ENCODE measurements at places on chromosomes 5 and 9. TPM values are rescaled to one million over a fixed set of nuclear protein-coding genes. Genes with fewer than 3 reads are reported as not detected.
A peak's percentile ranks its signal among the peaks of the same experiment; 100 is the strongest.

DNA sequence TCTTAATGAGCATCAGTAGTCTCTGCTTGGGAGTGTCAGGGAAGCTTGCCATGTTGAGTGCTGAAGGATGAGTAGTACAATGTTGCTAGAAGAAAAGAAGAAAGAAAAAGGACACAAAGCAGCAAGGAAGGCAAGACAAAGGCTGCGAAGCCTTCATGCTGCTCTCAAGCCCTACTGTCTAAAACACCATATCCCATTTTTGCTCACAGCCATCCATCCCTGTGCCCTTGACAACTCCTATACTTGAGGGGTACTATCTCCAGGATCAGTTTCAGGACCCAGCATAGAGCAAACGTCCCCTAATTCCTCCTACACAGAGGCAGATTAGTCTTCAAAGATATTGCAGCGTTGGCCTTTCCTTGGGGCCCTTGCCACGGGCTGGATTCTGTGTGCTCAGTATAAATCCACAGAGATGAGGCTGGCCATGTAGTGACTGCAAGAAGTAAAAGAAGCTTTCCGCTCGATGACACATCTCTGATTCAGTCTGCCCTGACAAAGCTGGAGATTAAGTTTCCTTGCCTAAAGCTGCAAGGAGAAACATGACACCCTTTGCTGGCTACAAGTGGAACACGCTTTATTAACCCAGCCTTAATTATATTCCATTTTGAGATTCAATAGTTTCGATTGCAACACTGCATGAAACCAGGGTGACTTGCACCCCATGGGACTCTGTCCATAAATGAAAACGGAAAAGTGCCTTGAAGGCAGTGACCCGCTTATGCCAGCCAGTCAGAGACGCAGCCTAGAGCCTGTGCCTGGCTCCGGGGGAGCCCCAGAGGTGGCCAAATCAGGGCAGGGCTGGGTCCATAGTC lies 304.6 kb downstream of the ACTL7B start:
- peak; percentile 8 for DNase-seq

Gene DNM1
- total RNA-seq: 43.2 TPM

- DNase-seq: no peak
Observed at GRCh38 chr9:112787978-112788377, 37.4 kb downstream of the SNX30 start.

GRCh38 chr9:94936419-94936818 lies 209.9 kb downstream of the AOPEP start:
- DNase-seq: no peak

DNA sequence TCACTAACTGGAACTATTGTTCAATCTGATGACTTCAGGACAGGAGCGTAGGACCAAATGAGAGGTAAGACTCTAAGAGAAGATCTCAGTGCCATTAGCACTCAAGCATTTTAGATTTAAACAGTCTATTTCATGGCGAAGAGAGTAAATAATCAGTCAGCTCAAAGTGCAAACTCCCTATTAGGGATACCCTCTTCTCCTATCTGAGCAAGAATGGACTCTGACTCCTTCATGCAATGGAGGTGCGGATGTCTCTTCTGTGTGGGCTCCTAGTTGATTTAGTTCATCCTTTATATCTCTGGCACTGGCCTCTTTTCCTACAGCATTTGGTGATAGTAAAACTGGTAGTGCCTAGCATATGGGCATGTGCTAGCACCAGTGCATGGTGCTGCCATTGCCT lies 144.6 kb downstream of the SMC2 start:
- no peak for DNase-seq

- DNase-seq: no peak
Observed at GRCh38 chr9:136544964-136545691, 720 bp downstream of the NOTCH1 start.

DNA sequence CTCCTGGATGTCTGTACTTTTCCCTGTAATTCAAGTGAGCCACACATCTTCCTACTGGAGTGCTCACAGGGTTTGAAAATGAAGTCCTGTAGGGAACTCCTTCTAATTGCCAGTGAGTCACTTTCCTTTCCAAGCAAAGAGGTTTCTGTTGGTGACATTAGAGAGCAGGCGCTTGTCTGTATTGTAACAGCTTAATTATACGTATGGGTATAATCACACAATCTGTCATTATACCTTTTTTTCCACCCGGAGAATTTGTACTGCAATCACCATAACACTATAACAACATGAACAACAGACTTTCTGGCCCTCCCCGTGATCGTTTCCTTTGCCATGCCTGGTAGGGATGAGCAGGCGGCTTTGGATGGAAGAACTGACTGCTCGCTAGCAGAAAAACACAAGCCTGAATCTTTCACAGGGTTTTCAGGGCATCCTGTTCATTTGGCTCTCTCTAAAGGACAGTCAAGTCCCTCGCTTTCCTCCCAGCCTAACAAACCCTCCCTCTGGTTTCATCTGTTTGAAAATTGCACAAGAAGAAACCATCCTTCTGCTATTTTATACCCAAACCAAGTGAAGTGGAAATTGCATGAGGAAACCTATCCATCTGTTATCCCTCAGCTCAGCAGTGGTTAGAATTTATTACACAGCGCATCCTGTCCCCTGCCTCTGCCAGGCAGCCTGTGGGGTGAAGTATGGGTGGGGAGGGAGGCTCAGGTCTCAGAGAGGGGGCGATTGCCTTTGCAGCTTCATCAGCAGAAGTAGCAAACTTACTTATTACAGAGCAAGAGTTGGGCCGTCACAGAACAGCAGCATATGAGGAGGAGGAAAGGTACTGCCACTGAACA lies 307.0 kb upstream of the TLE4 start:
- no peak for DNase-seq

Gene ASPN
- not detected for total RNA-seq

DNA sequence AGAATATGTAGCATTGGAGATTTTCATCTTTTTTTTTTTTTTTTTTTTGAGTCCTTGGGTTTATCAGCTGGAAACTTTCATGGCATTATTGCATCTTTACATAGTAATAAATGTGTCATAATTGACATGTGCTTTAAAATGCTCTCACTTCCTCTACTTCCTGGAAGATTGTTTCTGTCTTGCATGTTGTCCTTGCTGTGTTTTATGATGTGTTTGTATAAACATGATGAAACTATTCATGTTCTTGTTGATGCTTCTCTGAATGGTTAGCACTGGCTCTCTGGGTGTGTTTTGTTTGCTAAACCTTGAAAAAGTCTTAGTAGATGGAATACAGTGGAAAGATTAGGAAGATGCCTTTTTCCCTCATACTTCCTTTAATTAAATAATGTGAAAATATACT lies 87.9 kb downstream of the IQGAP2 start:
- no peak for DNase-seq

- peak; percentile 35 for DNase-seq
Observed at GRCh38 chr5:178238711-178239592, 6.3 kb upstream of the PHYKPL start.

DNA sequence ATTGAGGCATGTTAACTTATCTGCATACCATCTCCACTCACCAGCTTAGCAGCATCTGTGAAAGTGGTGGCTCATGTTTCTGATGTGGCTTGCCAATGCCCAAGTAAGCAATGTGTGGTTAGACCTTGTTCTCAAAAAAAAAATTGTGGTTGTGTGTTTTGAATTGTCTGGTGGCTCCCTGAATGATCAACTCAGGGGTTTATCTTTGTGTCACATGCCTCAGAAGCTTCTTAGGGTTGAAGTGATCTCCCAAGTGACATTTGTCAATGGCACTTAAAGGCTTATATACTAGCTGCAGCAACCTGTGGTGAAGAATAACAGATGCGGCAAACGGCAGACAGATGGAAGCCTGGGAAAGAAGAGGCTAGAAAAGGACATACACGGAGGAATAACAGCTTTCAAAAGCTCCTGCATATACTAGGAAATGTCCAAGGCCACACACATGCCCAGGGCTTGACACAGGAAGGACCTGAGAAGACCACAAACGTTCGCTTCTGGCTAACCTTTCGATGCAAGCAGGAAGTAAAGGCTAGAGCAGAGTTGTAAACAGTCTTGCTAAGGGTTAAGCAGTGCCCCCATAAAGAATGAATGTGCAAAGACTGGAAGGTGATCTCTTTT lies 42.2 kb upstream of the FSD1L start:
- no peak for DNase-seq

DNA sequence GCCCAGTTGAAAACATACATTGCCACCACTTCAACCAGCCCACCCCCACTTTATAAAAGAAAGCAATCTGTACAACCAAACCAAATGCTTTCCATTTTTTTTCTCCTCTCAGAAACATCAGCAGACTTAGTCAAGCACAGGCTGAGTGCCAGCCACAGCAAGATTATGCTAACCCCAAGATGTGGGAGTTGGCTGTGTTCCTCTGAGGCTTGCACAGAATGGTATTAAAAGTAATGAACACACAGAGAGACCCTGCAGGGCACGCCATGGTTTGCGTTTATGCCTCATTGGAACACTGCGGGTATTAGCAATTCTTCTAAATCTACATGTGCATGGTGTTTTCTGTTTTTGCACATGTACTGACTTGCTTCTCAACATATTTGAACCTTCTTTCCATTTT lies 419.9 kb upstream of the GRAMD2B start:
- DNase-seq: no peak

- DNase-seq: no peak
Observed at GRCh38 chr5:39177631-39177964, 41.8 kb downstream of the FYB1 start.

Gene PHYKPL
- total RNA-seq: 12.4 TPM

GRCh38 chr5:157743163-157744050 lies at the start of gene LSM11:
LSM11 (plus strand) TSS chr5:157743712; CDS start chr5:157743751, 39 bp downstream.
- peak; percentile 92 for DNase-seq

GRCh38 chr5:604391-604831 lies 7.7 kb upstream of the CEP72 start:
- no peak for DNase-seq

DNA sequence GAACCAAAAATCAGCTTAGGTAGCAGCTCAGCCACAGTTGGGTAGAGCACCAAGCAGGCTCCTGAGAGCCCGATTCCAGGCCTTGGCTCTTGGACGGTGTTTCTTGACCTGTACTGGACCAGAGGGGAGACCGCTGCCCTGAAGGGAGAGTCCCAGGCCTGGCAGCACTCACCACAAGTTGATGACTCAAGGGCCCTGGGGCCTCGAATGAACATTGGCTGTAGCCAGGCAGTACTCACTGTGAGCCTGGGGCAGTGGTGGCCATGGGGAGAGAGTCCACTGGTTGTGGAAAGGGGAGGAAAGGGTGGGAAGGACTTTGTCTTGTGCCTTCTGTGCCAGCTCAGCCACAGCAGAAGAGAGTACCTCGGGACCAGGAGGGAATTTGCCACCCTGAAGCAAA lies 166.1 kb downstream of the EDIL3 start:
- no peak for DNase-seq

- DNase-seq: no peak
Observed at GRCh38 chr9:129548571-129549135, 72.2 kb downstream of the C9orf50 start.

- DNase-seq: peak; percentile 18
Observed at GRCh38 chr5:177154003-177154643, 20.6 kb downstream of the NSD1 start.

Gene SLCO4C1
- total RNA-seq: 6.7 TPM

- DNase-seq: no peak
Observed at GRCh38 chr5:35305336-35306020, 75.2 kb upstream of the PRLR start.

All from GM23338 (cell line).